Neuronal stem cell (in vitro differentiated cells): ENCODE measurements at places on chromosomes 5 and 9.

DNA sequence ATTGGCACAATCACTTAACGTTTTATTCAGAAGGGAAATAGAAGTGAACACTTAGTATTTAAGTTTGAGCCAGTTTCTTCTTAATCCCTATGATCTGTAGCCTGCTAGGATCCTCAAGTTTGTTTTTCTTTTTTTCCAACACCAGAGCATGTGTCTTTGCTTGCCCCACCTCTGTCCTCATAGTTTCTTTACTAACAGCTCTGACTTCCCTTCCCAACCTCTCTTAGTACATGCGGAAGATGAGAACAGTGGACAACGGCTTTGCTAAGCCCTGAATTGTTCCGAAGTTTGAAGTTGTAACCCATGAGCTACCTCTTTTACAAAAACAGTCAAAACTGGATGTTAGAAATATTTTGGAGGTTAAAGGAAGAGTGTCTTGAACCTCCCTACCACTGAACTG is 61.7 kb upstream of the TAF11L2 start:
- no peak overlapping the region for H3K27ac ChIP-seq
- no peaks in the 10 kb centered on the region for H3K27me3 ChIP-seq
- H3K4me3 ChIP-seq, result no peak overlapping the region
- DNase-seq, result no peak

- no peaks in the 10 kb centered on the region for H3K27me3 ChIP-seq
- H3K4me1 ChIP-seq, result no peaks in the 10 kb centered on the region
- H3K27ac ChIP-seq, result no peak overlapping the region
- DNase-seq, result no peak
- H3K36me3 ChIP-seq, result no peaks in the 10 kb centered on the region
Measured at GRCh38 chr5:130166839-130167490, 262.7 kb downstream of the CHSY3 start.

- no peak overlapping the region for H3K27ac ChIP-seq
- no peak for DNase-seq
- H3K27me3 ChIP-seq, result no peaks in the 10 kb centered on the region
- no peaks in the 10 kb centered on the region for H3K36me3 ChIP-seq
- H3K4me3 ChIP-seq, result no peak overlapping the region
Measured at GRCh38 chr5:994821-995220, 13.8 kb upstream of the NKD2 start.

DNA sequence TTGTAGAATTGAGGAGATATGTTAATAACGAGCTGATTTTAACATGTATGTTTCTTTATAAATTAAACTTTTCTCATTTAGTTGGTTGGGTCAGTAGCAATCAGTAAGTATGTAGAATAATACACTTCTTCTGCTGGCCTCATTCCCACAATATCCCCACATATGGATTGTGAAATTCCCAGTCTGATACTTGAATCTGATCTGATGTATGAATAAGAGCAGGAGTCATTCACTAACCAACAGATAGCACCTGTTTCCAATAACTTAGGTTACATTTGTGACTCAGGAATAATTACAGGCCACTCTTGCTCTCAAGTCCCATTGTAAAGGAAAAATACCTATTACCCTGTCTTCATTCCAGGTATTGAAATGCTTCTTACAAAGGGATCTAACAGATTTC is 23.9 kb downstream of the SLC36A1 start:
- no peak for DNase-seq
- no peak overlapping the region for H3K27ac ChIP-seq
- H3K4me3 ChIP-seq, result no peak overlapping the region

DNA sequence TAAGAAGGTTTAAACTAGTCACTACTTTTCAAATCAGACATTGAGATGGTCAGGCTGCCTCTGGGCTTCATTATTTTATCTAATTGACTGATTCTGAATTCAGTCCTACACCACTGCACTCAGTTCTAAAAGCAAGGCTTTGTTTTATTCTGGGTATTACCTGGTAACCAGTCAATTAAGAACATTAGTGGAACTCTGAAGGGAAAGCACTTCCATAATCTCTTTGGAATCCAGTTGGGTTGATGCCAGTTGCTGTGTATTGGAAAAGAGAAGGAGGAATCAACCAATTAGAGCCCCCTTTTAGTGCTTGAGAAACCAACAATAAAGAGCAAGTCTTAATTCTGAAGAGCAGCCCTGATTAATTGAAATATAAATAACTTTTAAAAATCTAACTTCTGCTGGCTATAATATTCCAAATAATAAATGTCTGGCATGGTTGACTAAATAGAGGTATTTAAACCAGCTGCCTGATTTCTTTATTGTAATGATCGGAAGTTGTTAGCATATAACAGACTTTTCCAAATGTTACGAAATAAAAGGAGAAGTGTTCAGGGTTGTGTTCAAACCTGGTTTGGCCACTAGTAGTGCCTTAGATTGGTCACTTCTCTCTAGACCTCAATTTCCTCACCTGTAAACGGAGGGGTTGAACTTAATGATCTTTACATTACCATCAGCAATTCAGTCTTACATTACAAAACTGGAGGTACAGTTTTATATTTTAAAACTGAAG is 32.0 kb downstream of the CPEB4 start:
- H3K4me1 ChIP-seq, result peaks cover 15% of the 10 kb centered on the region
- H3K36me3 ChIP-seq, result no peaks in the 10 kb centered on the region
- peak; percentile 31 for DNase-seq

GRCh38 chr9:83299571-83299970 is 236.6 kb upstream of the RASEF start:
- no peak overlapping the region for H3K27ac ChIP-seq
- DNase-seq, result no peak
- no peaks in the 10 kb centered on the region for H3K36me3 ChIP-seq
- no peak overlapping the region for H3K4me3 ChIP-seq
